ENCODE measurements at places on chromosomes 5 and 9.

DNA sequence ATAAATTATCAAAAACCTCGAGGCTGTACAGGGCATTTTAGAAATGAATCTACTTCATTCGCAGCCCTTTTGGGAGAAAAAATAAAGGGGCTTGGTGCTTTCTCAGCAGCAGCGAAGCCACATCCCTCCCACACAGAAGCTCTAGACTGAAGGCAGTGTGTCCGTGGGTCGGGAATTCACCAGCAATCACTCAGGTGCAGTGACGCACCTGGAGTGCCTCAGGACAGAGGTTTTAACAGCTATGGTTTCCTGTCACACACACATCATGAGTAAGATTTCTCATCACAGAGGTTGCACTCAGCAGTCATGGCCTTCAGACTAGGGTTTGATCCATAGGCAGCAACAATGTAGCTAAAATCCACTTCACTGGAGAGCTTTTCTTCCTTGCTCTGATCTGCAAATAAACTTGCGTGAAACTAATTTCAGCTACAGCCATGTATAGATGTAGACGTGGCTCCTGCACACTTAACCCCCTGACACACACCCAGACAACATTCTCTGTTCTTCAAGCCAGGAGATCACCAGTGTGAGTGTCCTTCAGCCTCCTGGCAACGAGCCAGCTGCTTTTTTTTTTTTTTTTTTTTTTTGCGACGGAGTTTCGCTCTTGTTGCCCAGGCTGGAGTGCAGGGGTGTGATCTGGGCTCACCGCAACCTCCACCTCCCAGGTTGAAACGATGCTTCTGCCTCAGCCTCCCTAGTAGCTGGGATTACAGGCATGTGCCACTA lies 34.8 kb downstream of the DYNC2I2 start:
- no peak for DNase-seq

DNA sequence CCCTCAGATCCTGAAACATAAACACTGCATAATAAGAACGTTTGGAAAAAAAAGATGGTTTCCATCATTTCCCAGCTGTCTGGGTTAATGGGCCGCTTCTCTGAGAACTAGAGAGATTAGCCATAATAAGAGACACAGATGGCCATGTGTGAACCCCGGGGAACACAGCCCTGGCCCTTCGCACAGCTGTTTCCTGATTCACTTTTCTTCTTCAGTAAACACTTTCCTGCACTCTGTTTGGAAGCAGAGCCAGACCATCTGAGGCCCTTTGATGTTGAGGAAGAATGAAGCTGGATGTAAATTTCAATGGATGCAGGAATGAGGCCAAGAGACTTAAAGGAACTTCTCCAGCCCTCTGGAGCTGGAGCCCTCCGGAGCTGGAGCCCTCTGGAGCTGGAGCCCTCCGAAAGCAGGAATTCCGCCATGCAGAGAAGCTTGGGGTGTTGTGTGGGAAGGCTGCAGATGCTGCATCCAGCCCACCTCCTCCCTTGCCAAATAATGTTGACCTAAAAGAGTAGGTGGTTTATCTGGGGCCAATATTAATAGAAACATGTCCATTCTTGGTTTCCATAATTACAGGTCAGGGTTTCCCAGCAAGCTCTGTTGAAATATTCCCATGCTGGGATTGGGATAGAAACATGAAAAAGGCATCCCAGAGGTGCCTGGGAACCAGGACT lies 218.9 kb downstream of the NXNL2 start:
- DNase-seq = no peak

- no peak for DNase-seq
Observed at GRCh38 chr9:101242651-101243050, 142.2 kb downstream of the BAAT start.

GRCh38 chr9:16642421-16643109 lies 227.9 kb downstream of the BNC2 start:
- no peak for DNase-seq

DNA sequence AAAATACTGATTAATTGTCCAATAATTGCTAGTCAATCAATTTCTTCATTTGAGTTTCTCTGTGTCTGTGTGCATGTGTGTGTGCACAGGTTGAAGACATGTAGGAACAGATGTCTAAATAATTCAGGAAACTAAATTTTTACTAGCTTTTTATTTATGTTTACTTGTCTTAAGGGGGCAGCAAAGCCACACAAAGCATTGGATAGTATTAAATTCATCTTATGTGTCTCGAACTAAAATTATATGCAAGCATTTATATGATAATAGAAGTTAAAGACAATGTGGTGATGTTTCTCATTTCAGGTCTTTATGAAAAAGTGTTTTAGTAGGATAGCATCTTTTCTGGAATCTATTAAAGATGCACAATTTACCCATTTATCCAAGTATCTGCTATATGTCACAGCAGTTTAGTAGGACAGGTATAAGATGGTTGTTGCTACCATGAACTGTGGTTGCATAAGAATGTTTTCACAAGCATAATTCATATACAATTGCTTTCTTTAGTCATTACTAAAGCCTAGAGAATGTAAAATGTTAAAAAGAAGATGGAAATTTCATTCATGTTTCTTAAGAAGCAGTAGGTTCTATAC lies 784.6 kb upstream of the NUDT12 start:
- DNase-seq = no peak

DNA sequence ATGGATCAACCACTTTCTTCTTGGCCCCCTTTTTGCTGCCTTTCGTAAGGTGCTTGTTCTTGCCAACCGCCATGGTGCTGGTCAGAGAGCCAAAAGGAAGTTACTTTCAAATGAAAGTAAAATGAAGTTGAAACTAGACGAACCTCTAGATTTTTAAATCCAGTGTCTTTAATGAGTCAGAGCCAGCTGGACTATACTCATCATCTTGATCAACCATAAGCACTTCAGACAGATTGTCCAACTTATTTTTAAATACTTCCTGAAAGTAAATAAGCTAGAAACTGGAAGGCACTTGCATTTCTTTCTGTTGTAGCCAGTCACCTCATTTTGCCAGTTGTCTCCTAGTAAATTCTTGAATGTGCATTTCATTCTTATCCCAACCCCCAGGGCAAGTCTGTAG lies 48.9 kb downstream of the JMY start:
- no peak for DNase-seq

DNA sequence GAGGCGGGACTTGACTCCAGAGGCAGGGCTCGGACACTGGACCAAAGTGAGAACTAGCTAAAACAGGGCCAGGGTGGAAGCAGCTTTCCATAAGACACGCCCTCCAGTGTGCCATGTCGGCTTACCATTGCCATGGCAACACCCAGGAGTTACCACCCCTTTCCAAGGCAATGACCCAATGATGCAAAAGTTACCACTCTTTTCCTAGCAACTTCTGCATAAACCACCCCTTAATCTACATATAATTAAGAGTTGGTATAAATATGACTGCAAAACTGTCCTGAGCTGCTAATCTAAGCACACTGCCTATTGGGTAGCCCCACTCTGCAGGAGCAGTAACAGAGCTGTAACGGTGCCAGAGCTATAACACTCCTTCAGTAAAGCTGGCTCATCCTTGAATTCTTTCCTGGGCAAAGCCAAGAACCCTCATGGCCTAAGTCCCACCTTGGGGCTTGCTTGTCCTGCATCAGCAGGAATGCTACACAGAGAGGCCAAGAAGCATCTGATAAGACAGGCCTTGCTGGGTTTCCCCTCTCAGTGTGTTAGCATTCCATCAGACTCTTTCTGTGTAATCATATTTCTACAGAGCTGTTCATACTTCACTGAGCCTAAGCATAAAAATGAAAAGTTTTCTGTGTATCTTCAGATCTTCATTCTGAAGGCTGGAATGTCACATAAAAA lies 262.7 kb upstream of the KLF9 start:
- DNase-seq = no peak

DNA sequence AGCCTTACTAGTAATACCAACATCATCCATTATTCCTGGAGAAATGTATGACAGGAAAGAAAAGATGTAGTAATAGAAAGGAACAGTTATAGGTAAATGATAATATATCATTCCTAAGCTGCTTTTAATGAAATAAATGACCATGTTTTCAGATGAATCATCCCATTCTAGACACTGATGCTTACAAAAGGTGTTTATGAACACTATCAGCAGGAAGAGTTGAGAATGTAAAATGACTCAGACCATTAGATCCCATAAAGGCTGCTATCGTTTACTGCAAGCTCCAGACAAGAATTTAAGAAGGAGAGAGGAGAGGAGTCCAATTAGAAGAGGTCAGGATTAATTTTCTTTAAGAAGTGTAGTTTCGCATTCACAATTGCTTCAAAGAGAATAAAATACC lies 1033.5 kb downstream of the EFNA5 start:
- no peak for DNase-seq

- DNase-seq = no peak
Observed at GRCh38 chr9:19176856-19177255, 49.6 kb upstream of the PLIN2 start.

GRCh38 chr9:69579760-69580581 lies 92.2 kb downstream of the APBA1 start:
- no peak for DNase-seq

DNA sequence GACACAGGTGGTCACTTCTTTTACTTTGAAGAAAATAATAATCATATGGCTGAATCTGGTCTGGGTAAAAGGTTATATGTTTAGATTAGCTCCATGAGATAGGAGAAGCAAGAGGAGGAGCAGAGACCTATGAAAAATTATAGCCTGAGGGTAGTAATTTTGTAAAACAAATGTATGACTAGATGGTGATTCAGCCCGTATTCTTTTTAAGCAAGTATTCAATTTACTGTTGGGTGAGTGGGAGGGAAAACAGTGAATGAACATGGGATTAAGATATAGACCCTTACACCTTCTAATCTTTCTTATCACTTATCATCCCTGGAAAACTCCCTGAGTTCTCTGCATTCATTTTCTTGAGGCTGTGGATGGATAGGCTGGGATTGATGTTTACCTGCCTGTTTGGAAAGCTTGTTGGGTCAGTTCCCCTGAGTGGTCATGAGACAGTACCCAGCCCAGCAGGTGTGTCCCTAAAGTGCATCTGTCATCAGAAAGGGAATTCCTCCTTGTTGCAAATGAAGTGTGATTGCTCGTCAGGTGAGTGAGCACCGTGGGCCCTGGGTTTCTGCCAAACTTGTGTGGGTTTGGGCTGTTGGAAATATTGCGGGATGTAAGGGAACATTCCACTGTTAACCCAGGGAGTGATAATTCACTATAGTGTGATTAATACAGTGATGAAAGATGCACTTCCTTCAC lies 101.2 kb upstream of the GDNF start:
- DNase-seq = no peak

GRCh38 chr5:1134478-1134877 lies 22.6 kb upstream of the SLC12A7 start:
- no peak for DNase-seq

DNA sequence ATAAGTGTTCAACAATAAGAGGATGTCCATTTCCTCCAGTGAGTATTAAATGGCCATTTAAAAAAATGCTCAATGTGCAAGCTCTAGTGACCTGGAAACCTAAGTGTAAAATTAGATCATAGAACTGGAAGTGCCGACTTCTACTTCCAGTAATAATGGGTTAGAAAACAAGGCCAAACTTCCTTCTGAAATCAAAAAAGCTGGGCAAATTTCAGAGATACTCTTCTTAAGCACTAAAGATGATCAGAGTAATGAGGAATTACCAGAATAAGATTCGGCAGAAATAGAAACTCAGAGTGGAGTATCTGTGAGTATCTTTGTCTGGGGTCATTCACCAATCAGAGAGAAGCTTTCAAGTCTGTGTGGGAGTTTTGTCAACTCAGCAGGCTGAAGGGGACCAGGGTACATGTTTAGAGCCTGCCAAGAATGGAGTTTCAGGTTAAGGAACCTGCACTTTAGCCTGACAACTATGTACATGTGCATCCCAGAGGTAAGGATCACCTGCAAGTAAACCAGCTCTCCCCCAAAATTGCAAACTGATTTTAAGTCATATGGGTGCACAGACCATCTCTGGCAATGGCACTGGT lies 17.1 kb downstream of the FCN2 start:
- no peak for DNase-seq

- DNase-seq = no peak
Observed at GRCh38 chr9:88391236-88391635, 3.0 kb downstream of the SPIN1 start.

DNA sequence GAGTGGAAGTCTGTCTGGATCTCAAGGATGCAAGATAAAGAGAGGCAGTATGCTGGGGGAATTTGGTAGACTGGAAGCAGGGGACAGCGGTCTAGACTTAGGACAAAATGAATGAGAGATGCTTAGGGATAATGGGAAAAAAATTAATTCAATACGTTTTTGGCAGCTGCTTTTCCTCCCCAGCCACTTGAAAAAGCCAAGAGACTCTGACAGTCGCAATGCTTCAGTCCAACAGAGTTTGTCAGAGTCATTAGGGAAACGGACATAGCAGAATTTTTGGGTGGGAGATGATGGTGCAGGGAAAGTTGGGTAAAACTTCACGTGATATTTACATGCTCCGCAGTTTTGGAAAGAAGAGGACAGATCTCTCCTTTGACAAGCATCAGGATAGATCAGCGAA lies 129.7 kb downstream of the GOLPH3 start:
- DNase-seq = no peak

GRCh38 chr5:175201393-175201792 lies 242.6 kb downstream of the DRD1 start:
- no peak for DNase-seq

- DNase-seq = peak; percentile 2
Observed at GRCh38 chr9:13278368-13279246, 885 bp downstream of the MPDZ start.

- DNase-seq = no peak
Observed at GRCh38 chr9:130110166-130110565, 56.5 kb downstream of the GPR107 start.

DNA sequence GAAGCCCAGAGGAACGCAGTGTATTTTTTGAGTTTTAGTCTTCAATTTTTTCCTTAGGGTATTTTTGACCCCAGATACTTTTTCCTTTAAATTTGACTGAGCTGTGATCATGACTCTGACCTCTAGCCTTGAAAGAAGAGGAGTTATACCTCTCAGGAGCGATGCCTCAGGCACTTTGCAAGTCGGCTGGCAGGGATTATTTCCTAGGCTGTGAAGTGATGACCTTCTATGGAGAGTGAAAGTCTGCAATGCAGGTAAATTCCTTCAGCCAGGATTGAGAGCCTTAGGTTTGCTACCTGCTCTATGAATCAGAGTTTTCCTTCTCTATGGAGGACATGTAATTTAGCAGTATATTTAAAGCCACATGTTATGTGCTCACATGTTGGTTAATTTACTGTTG lies 10.8 kb upstream of the NUDT12 start:
- no peak for DNase-seq

- no peak for DNase-seq
Observed at GRCh38 chr5:45109636-45110035, 300.9 kb downstream of the MRPS30 start.

All from stimulated activated naive CD8-positive, alpha-beta T cell treated with anti-CD3 and anti-CD28 coated beads, Interleukin-15, Interleukin-2, amounts not matched to agents 100 U/mL and 50 U/mL, for 24 hours (primary cell).